ENCODE measurements at places on chromosomes 7 and 10. TPM values are rescaled to one million over a fixed set of nuclear protein-coding genes. Genes with fewer than 3 reads are reported as not detected.

SLC16A9 gene
- 28.8 TPM for total RNA-seq

EPHB4 gene
- total RNA-seq, result 31.2 TPM

CUBN gene
- total RNA-seq, result 0.31 TPM

FRAT1 gene
- total RNA-seq, result 7.2 TPM

RADIL gene
- total RNA-seq, result 7.4 TPM

AHR gene
- total RNA-seq, result 33.7 TPM

DNA sequence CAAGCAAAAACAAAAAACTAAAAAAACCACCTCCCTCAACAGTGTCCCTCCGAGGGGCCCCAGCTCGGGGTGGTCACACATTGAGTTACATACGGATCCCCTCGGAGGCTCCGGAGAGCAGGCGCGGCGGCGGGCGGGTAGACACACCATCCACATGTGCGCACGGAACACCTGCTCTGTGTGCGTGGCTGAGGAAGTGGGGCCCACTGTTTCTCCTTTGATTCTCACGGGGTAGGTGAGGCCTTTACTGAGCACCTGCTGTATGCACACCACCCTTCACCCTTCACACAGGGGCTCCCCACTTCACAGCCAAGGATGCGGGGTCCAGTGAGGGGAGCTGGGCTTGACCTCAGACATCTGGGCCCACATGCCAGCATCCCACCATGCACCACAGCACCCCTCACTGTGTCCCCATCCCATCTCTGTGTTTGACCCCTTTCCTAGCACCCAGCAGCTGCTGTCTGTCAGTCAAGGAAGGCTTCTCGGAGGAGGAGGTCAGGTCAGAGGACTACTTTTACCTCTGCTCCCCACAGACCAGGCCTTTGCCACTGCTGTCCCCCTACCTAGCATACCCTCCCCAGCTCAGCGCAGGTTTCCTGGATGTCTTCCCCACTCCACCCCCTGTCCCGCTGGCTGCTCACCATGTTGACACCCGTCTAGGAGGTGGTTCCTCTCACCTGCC, 71.1 kb downstream of the MICALL2 start:
- no peak for DNase-seq

- DNase-seq, result no peak
These were observed 381.4 kb downstream of the DGKB start for GRCh38 chr7:14521183-14521582.

GRCh38 chr10:49761789-49762565, at the start of gene OGDHL:
Gene OGDHL (minus strand): TSS chr10:49762323. CDS start chr10:49758592, 3,731 bp downstream.
- no peak for DNase-seq

DNA sequence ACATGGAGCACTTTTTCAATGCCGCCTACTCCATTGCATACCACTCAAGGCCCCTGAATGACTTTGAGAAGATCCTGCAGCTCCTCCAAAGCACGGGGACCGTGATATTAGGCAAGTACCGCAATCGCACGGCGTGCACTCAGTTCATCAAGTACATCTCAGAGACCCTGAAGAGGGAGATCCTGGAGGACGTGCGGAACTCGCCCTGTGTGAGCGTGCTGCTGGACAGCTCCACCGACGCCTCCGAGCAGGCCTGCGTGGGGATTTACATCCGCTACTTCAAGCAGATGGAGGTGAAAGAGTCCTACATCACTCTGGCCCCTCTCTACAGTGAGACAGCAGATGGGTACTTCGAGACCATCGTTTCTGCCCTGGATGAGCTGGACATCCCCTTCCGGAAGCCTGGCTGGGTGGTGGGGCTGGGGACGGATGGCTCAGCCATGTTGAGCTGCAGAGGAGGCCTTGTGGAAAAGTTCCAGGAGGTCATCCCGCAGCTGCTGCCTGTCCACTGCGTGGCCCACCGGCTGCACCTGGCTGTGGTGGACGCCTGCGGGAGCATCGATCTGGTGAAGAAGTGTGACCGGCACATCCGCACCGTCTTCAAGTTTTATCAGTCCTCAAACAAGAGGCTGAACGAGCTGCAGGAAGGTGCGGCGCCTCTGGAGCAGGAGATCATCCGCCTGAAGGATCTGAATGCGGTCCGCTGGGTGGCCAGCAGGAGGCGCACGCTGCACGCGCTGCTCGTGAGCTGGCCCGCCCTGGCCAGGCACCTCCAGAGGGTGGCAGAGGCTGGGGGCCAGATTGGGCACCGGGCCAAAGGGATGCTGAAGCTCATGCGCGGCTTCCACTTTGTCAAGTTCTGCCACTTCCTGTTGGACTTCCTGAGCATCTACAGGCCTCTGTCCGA, 12.7 kb upstream of the ATP6V0E2 start:
- DNase-seq, result no peak

GRCh38 chr7:73971322-73971703, 56.7 kb upstream of the ELN start:
- DNase-seq, result no peak

GRCh38 chr10:121069061-121069850, 218.1 kb downstream of the WDR11 start:
- DNase-seq, result no peak

DNA sequence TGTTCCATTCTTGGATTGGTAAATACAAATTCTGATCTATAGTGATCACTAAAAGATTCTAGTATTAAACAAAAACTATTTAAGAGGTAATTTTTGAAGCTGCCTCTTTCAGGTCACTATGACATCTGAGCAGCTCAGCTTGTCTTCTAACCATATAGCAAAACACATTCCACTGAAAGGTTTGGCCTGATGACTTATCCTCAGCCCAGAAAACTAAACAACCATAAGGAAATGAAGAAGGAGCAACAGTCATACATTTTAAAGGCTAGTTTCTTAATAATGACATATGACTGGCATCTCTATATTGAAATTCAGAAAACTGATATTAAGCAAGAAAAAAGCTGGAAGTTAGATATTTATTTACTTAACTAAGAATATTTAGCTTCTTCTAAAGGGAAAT, 24.6 kb downstream of the NT5C2 start:
- DNase-seq, result no peak

GRCh38 chr7:371119-371778, 81.3 kb downstream of the FOXL3 start:
- peak; percentile 50 for DNase-seq

- DNase-seq, result no peak
These were observed 31.1 kb downstream of the TAX1BP1 start for GRCh38 chr7:27771111-27771510.

GRCh38 chr10:72328045-72328828, 26.5 kb downstream of the DNAJB12 start:
- no peak for DNase-seq

DNA sequence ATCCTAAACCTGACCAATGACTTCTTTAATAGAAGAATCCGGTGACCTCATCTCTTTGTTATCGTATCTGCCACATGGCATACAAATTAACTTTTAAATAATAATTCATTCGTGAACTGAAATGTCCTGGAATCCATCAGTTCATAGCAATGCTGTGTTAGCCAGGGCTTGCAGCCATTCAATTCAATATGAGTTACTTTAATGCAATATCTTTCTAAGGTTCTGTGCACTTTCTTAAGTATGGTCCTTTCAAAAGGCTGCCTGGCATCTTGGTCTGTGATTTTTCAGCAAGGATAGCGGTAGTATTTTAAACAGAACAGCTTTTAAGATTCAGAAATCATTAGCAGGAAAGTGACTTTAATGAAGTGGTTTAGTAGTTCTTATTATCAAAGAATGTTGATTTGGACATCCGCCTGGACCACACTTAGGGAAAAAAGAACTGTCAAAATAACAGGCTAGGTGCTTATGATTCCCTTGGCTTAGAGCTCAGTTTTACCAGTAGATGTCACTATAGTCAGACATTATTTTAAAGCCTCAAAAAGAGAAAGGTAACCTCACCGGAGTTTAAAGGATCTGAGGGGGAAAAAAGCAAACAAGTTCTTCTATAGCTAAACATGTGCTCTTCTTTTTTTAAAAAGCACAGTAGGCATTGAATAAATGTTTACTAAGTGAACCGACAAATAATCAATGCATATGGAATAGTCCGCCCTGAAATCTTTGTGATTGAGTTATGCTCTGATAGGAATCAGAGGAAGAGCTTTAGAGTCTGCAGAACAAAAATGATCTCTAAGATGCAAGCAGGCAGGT, 22.7 kb downstream of the SLC35G1 start:
- no peak for DNase-seq

- DNase-seq, result no peak
These were observed 90.2 kb upstream of the ABI1 start for GRCh38 chr10:26950934-26951333.

- DNase-seq, result no peak
These were observed 11.6 kb upstream of the BNIP3 start for GRCh38 chr10:131993275-131993674.

- no peak for DNase-seq
These were observed 57.7 kb upstream of the KCNIP2 start for GRCh38 chr10:101901340-101901739.

- no peak for DNase-seq
These were observed 290.1 kb upstream of the KIAA1217 start for GRCh38 chr10:23918839-23919238.

DNA sequence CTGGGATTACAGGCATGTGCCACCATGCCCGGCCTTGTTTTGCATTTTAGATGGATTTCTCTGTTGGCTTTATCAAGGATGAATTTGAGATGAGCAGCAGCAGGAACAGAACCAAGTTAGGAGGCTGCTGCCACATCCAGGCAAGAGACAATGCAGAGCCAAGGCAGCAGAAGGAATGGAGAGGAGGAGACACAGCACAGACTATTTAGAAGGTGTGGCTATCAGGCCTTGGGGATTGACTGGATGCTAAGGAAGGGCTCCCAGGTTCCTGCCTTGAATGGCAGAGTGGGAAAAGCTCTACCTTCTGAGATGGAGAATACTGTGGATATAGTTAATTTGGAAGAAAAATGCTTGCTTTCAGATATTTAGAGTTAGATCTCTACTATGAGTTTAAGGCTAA, 484.7 kb upstream of the C7orf33 start:
- no peak for DNase-seq

DNA sequence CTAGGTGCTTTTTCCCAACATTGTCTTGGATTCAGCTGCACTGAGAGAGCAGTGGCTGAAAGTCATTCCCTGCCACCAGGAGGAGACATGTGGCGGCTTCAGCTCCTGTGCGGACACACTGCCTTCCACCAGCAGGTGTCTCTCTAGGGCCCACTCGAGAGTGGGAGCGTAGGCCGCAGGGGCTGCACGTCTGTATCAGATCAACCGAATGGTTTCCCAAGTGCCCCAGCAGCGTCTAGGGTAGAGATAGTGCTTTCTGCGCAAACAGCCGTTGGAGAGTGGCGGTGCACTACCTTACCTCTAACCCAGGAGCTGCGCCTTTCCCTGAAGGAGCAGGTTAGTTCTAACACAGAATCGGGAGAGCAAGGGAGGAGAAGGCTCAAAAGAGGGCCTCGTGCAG, 31.7 kb downstream of the PAPOLB start:
- peak; percentile 76 for DNase-seq

Data from mucosa of descending colon (tissue), 3 donors.